Activated CD4-positive, alpha-beta T cell treated with anti-CD3 and anti-CD28 coated beads for 48 hours (primary cell): ENCODE measurements at places on chromosomes 11 and 22.

DNA sequence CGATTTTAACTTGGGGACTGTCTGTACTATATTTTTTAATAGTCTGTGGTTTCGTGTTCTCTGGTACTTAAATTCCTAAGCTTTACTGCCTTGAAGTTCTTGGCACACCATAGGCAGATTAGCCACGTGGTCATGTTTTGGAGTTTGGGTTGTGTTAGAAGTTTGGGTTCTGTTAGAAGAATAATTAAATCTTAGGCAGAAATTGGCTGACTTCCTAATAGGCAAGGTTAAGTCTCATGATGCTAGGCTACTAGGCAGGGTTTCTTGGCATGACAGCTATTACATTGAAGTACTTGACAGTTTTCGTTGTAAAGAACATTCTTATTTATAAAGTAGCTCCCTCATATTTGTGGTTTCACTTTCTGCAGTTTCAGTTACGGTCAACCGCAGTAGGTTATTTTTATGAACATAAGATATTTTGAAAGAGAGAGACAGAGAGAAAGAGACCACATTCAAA lies 30.0 kb upstream of the MMP7 start:
- DNase-seq, result no peak

DNA sequence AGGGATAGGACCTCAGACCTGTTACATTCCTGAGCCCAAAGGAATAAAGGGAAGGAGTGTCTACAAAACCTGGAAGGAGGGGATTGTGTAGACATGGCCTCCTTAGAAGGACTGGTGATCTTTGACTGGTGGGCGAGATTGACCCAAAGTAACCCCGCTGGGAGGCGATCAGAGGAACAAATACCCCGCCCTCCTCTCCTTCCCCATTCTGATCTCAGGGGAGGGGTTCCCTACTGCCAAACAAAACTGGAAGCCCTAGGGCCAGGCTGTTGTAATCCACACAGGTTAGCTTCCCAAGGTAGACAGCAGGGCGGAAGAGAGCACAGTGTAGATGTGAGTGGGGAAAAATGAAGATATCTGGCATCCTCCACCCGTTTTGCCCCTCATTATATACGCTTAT lies 24.7 kb downstream of the NCF4 start:
- DNase-seq, result no peak

DNA sequence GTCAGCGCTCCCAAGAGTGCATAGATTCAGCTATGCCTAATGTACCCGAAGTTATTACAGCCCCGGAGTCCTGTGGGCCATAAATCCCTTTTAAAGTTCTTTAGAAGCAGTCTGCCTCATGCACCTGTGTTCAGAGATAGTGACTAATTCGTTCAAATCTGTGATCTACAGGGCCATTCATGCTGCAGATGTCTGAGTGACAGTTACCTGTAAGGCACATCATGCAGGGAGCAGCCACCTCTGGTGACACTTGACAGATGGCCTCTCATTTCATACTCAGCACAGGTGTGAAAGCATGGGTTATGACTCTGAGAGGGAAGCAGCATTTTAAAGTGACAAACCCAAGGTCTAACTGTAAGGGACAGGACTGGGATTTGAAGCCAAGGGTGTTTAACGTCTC lies 2.4 kb upstream of the E2F8 start:
- peak; percentile 9 for DNase-seq

- no peak for DNase-seq
These were observed 512 bp upstream of the OR51T1 start for GRCh38 chr11:4881188-4881587.

DNA sequence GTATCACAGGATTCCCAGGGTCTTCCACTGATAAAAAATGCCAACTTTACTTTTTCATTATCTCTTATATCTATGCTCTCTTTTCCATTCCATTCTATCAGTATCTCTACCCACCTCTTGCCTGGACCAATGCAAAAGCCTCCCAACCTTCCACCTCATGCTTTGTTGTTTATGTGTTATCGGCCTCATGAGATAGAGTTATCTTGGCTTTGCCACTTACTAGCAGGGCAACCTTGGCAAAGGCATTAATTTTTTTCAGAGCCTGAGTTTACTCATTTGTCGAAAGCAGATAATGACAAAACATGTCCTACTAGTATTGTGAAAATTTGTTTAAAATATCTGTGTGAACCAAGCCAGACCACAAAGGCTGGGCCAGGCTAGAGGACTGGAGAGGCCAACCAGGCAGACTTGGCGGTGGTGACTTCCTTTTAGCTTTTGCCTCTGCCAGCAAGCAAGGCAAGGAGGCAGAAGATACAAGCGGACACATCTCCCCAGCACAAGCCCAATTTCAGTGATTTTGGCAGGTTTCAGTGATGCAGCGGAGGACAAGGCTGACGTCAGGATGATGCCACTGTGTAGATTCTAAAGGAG lies 106.9 kb downstream of the ADAMTS15 start:
- no peak for DNase-seq

DNA sequence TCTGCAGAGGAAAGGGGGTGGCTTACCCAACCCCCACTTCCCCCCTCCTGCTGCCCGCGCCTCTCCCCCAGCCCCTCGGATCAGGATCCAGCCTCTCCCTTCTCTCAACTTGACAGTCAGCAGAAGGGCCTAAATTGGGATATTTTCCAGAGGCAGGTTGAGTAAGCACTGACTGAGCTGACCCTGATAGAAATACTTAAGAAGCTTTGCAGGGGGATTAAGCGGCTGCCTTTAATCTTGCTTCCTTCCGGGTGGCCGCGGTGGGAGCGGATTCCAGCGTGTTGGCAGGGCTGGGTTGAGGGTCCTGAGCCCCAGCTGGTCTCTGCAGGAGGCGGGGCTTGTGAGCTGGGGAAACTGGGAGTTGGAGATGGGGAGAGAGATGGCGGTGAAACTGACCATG lies 445.2 kb downstream of the NTM start:
- no peak for DNase-seq

GRCh38 chr11:8066036-8066910 lies 14.7 kb upstream of the TUB start:
- no peak for DNase-seq

DNA sequence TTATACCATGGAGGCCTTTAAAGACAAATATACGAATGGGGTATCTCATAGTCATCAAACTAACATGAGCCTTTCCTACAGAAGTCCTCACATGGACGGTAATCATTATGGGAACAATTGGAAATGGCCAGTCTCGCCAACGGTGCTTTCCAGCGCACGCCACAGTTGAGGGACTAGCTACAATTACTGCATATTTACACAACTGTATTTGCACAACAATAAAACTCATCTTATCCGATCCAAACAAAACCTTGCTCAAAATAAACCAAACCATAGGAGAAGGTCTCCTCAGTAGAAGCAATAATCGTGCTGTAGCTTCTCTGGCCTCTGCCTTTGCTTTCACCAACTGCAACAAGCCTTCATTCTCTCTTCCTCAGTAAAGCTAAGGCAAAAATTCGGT lies 5.9 kb downstream of the CADM1 start:
- DNase-seq, result no peak

DNA sequence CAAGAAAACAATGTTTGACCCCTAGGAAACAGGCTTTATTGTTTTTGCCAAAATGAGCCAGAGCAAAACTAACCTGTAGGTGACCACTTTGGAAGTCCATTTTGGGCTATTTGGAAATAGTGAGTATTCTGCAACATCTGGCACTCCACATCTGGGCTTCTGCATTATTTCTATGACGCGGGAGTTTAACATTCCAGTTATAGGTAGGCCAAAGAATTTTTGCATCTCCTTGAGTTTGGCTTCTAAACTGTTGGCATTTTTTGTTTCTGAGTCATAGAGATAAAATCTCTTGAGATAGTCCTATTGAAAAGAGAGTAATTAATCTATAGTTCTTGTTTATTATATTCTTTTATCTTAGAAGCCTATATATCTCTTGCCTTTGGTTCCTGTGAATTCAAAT lies 2.9 kb downstream of the MMP7 start:
- no peak for DNase-seq

- DNase-seq, result peak; percentile 38
These were observed at the start of gene PLAAT3 for GRCh38 chr11:63614136-63614671. PLAAT3 (minus strand) TSS chr11:63614433; CDS start chr11:63614014, 419 bp downstream.

- peak; percentile 56 for DNase-seq
These were observed 100.5 kb downstream of the WT1 start for GRCh38 chr11:32334822-32335221.

GRCh38 chr11:60121264-60121663 lies 32.8 kb downstream of the MS4A2 start:
- no peak for DNase-seq
